ENCODE measurements at places on chromosomes 11 and 22. TPM values are rescaled to one million over a fixed set of nuclear protein-coding genes. Genes with fewer than 3 reads are reported as not detected.
A peak's percentile ranks its signal among the peaks of the same experiment; 100 is the strongest.

- H3K4me3 ChIP-seq, result no peak overlapping the region
- H3K36me3 ChIP-seq, result no peaks in the 10 kb centered on the region
- no peak for DNase-seq
- no peaks in the 10 kb centered on the region for H3K4me1 ChIP-seq
- H3K27ac ChIP-seq, result no peak overlapping the region
These were observed 29.5 kb upstream of the PITPNB start for GRCh38 chr22:27948569-27948968.

DNA sequence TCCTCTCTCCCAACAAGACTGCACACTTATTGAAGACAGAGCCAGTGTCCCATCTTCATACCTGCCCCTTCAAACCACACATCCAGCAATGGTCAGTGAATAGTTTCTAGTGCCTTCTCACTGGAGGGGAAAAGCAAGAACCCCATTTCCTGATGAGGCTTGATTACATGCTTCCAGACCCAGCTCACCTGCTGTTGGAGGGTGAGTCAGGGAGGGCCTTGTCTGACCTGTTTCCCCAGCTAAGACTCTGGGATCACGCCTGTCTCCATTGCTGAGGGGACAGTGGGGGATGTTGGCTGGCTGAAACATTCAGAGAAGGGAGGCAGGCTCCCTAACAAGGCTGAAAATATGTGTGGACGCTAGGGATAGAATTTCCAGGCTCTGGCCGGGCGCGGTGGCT lies 27.5 kb upstream of the ZDHHC13 start:
- no peak overlapping the region for H3K27ac ChIP-seq
- DNase-seq, result no peak
- H3K27me3 ChIP-seq, result no peaks in the 10 kb centered on the region
- H3K4me1 ChIP-seq, result peaks cover 5% of the 10 kb centered on the region
- H3K4me3 ChIP-seq, result no peak overlapping the region
- no peaks in the 10 kb centered on the region for H3K36me3 ChIP-seq

DNA sequence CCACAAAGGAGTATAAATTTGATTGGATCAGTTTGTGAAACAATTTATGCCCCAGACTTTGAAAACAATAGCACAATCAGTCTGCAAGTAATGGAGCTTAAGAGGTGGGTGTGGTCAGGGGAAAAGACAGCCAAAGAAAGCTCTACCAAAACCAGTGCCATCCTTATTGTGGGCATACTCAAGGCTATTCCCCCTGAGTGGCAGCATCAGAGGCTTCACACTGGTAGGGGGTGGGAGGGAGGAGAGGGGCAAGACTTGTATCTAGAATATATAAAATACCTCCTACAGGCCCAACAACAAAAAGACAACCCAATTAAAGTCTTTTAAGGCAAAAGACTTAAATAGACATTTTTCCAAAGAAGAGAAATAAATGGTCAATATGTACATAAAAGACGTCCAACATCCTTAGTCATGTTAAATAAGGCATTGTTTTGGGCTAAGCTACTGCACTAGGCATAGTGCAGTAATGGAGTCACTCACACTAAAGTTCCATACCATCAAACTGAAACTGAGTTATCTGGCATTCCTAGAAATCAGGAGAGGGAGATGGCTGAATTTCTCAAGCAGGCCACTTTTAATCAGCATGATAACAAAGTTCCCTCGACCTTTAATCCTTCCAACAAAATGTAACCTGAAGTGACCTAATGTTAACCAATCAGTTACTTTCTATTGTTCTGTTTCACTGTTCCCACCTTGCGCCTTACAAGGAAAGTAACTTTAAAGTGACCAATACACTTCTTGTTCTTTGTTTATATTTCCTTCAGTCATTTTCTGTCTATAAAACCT lies 24.8 kb downstream of the NARS2 start:
- H3K4me1 ChIP-seq, result no peaks in the 10 kb centered on the region
- no peak overlapping the region for H3K4me3 ChIP-seq
- H3K36me3 ChIP-seq, result no peaks in the 10 kb centered on the region
- DNase-seq, result no peak

DNA sequence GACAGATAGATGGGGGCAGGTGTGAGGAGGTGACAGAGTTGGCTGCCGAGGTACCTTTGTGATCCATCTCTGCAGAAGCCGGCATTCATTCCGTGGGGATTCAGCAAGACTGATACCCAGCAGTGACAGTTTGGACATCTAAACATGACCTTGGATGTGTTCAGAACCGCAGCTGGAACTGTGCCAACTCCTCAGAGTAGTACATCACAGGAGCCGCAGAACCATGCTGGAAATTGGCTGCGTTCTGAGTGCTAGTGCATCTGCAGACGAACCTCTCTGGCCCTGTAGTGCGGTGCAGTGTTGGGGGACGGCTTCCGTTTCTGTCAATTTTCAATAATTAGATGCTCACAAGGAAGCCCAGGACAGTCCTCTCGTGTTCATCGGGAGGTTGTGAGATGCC lies 772.1 kb downstream of the NTM start:
- no peaks in the 10 kb centered on the region for H3K27me3 ChIP-seq
- H3K4me3 ChIP-seq, result no peak overlapping the region
- no peaks in the 10 kb centered on the region for H3K36me3 ChIP-seq

- H3K27me3 ChIP-seq, result no peaks in the 10 kb centered on the region
- peaks cover 5% of the 10 kb centered on the region for H3K4me1 ChIP-seq
- H3K36me3 ChIP-seq, result no peaks in the 10 kb centered on the region
- no peak overlapping the region for H3K4me3 ChIP-seq
These were observed 168.2 kb downstream of the MN1 start for GRCh38 chr22:27633296-27633871.

GGTLC3 gene
- not detected for polyA plus RNA-seq

APOA5 gene
- not detected for polyA plus RNA-seq

- no peak overlapping the region for H3K27ac ChIP-seq
- no peaks in the 10 kb centered on the region for H3K27me3 ChIP-seq
- DNase-seq, result no peak
- peaks cover 75% of the 10 kb centered on the region for H3K36me3 ChIP-seq
- H3K4me1 ChIP-seq, result no peaks in the 10 kb centered on the region
These were observed 56.4 kb downstream of the SGSM3 start for GRCh38 chr22:40426594-40427333.

- H3K27me3 ChIP-seq, result no peaks in the 10 kb centered on the region
- no peaks in the 10 kb centered on the region for H3K36me3 ChIP-seq
- no peak overlapping the region for H3K27ac ChIP-seq
- H3K4me3 ChIP-seq, result no peak overlapping the region
- no peaks in the 10 kb centered on the region for H3K4me1 ChIP-seq
These were observed 613.3 kb downstream of the TBC1D22A start for GRCh38 chr22:47375621-47376321.

DNA sequence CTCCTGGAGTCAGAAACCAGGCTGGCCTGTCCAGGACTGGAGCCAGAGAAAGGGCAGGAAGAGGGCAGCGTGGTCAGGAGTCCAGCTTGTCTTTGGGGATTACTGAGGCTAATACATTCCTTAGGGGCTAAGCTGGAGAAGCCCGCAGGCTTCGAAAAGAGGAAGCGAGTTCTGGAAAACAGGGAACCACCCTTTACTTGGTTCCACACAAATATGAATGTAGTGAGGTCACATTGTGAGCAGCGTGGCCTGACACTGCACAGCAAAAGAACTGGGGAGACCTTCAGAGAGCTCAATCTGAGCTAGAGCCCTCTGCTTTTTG lies 132.3 kb downstream of the CEP164 start:
- no peak overlapping the region for H3K27ac ChIP-seq
- peaks cover 5% of the 10 kb centered on the region for H3K4me1 ChIP-seq
- no peaks in the 10 kb centered on the region for H3K36me3 ChIP-seq
- DNase-seq, result no peak

IL18 gene
- polyA plus RNA-seq, result 161 TPM

- DNase-seq, result no peak
- H3K27me3 ChIP-seq, result no peaks in the 10 kb centered on the region
- peaks cover 16% of the 10 kb centered on the region for H3K4me1 ChIP-seq
These were observed 262.8 kb upstream of the PLET1 start for GRCh38 chr11:112523477-112523876.

DNA sequence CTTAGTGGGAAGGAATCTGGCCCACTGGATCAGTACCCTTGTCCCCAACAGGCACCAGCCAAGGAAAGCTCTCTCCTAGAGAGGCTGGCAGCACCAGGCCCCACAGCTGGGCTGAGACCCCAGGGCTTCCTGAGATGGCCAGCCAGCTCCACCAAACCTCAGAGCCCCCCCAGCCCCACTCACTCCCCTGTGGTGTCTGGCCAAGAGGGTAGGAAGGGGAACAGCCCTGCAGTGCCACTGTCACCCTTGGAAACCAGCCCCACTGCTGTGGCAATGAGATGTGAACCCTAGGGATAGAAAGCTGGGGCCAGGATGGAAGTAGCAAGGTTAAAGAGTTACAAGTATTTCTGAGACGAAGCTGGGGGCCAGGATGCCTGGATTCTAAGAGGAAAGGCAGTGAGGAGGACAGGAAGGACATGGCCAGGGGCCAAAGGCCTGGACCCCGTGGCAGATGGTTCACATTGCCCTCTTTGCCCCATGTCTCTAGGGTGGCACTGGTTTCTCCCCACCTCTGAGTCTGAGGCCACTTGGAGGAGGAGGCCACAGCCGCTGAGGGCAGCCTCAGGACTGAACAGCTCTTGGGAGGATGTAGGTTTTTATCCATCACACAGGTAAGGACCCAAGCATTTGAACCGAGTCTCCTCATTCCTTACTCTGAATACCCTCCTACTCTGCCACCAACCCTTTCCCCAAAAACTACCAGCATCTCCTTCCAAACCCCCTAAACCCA lies 28.8 kb downstream of the NRXN2 start:
- no peaks in the 10 kb centered on the region for H3K4me1 ChIP-seq
- H3K27me3 ChIP-seq, result peaks cover 51% of the 10 kb centered on the region
- H3K27ac ChIP-seq, result no peak overlapping the region
- H3K4me3 ChIP-seq, result no peak overlapping the region

DNA sequence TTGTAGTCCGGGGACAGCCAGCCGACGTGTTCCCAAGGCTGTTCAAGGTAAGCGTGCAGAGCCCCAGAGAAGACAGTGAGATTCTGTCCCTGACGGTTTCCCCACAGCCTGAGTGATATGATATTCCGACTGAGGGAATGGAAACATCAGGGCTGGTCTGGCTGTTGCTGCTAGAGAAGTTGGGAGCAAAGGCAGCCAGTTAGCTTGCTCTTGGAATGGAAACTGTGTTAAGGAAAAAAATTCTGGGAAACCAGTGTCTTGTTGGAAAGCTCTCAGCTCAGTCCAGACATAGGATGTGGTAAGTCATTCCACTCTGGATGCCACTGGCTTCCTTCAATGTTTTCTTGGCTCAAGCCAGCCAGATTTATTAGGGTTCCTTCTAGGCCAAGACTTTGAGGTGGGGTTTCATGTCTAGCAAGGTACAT lies 8.8 kb downstream of the CRY2 start:
- no peak overlapping the region for H3K27ac ChIP-seq
- no peak for DNase-seq
- H3K4me1 ChIP-seq, result peaks cover 15% of the 10 kb centered on the region
- peaks cover 27% of the 10 kb centered on the region for H3K36me3 ChIP-seq
- no peak overlapping the region for H3K4me3 ChIP-seq
- H3K27me3 ChIP-seq, result no peaks in the 10 kb centered on the region

DNA sequence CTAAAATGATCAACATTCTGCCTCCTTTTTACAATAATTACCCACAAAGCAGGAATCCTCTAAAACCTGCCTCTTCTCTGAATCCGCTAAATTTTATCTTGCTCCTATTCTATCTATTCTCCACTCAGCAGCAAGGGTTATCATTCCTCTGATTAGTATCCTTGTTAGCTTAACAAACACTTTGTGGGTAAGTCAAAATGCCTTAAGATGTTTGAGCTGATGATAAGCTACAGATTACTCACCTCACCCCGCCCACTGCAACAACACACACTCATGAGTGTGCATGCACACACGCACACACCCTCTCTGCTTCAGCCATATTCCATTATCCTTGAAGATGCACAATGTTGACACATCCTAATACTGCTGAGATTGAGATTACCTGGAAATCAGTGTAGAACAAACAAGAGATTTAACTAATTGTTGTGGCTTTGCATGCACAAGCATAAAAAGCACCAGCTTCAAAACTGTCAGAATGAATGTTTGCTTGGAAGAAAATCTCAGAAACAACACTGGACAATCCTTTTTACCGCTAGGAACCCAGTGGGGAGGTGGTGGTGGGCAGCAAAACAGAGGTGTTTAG lies 130.9 kb downstream of the BBOX1 start:
- no peaks in the 10 kb centered on the region for H3K27me3 ChIP-seq
- H3K27ac ChIP-seq, result no peak overlapping the region
- DNase-seq, result peak; percentile 59
- H3K4me3 ChIP-seq, result no peak overlapping the region
- H3K36me3 ChIP-seq, result no peaks in the 10 kb centered on the region

DNA sequence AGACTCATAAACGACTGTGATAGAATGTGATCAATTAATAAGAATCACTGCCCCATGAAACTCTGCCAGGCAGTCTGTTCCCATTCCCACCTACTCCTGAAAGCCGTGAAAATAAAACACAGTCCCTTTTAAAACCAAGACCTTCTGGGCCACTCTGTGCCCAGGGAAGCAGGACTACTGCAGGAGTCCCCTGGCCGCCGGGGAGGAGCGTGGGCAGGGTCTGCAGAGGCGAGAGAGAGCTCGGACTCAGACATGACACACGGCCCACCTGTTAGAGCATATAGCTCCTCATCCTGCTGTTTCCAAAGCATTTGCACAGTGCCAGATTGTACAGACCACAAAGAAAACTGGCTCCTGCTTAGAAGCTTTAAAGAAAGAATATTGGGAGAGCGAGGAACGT lies 400.5 kb downstream of the SHANK2 start:
- H3K27ac ChIP-seq, result no peak overlapping the region
- H3K36me3 ChIP-seq, result no peaks in the 10 kb centered on the region
- no peak overlapping the region for H3K4me3 ChIP-seq
- H3K27me3 ChIP-seq, result no peaks in the 10 kb centered on the region

DNA sequence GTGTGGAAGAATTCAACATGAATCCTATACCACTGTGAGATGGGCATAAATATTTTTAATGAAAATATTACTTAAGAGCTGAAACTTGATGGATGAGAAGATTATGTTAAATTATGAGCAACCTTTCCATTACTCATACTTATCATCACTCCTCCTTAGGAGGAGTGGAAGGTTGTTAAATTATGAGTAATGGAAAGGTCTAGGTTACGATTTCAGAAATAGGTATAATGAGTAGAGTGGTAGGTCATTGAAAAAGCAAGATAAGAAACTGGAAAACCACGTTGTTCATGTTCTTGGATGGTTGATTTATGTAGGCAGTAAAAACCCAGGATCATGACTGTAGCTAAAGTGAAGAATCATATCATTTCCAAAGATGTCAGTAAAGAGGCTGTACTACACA lies 973.2 kb upstream of the RAG2 start:
- no peaks in the 10 kb centered on the region for H3K27me3 ChIP-seq
- H3K4me1 ChIP-seq, result no peaks in the 10 kb centered on the region
- no peak overlapping the region for H3K4me3 ChIP-seq
- H3K36me3 ChIP-seq, result no peaks in the 10 kb centered on the region

GRCh38 chr11:113488931-113489351 lies 13.7 kb upstream of the DRD2 start:
- H3K27ac ChIP-seq, result no peak overlapping the region
- H3K4me3 ChIP-seq, result no peak overlapping the region
- H3K27me3 ChIP-seq, result no peaks in the 10 kb centered on the region
- H3K4me1 ChIP-seq, result no peaks in the 10 kb centered on the region

- H3K4me1 ChIP-seq, result peaks cover 37% of the 10 kb centered on the region
- no peak overlapping the region for H3K4me3 ChIP-seq
- no peak for DNase-seq
- no peaks in the 10 kb centered on the region for H3K27me3 ChIP-seq
- peaks cover 23% of the 10 kb centered on the region for H3K36me3 ChIP-seq
These were observed 82.4 kb downstream of the MED15 start for GRCh38 chr22:20589614-20590476.
